Stimulated activated CD8-positive, alpha-beta memory T cell treated with anti-CD3 and anti-CD28 coated beads, Interleukin-12 subunit alpha, Interleukin-12 subunit beta, amount 100 ng/mL, for 4 hours (primary cell): ENCODE measurements at places on chromosomes 6 and 20.

GRCh38 chr6:132194529-132194928 lies 206.7 kb downstream of the MOXD1 start:
- no peak for DNase-seq

DNA sequence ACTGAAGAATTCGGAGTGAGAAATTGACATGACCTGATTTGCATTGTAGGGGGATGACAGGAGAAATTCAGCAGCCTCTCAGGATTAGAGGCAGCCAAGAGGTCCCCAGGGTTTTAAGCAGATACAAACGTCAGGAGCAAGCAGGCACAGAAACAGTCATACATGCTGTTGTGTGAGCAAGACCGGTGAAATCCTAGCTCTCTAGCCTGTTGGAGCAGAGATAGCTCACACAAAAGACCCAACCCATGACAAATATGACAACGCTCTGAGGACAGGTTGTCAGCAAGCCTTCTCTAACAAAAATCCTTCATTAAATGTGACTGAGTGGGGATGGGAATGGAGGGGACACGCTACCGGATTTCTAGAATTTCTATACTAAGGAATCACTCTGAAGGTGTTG lies 23.0 kb upstream of the AKAP12 start:
- no peak for DNase-seq

- DNase-seq: no peak
These were observed 5.5 kb upstream of the MAS1L start for GRCh38 chr6:29493261-29493660.

- DNase-seq: no peak
These were observed 71.6 kb downstream of the SH3BGRL2 start for GRCh38 chr6:79702691-79703090.

- DNase-seq: no peak
These were observed 58.2 kb upstream of the QKI start for GRCh38 chr6:163356324-163356723.

DNA sequence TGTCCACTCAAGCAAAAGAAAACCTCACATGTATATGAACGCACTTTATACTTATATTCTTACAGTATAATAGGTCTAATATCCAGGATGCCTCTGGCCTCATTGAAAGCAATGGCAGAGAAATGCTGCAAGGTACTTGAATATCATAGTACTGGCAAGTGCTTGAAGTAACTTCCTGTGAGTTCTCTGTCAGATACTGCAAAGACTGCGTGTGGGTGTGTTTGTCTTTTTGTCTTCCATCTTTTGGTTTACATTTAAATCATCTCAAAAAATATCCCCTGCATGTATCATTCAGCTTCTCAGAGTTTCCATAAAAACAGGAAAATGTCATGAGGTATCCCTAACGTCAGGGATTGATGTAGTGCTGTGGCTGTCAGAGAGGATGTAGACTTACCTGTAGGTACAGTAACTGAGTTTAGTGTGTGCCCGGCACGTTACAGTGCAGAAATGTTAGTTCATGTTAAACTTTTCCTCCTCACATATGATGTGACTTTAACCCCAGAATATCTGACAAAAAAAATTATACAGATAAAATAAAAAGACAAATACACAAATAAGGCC lies 184.3 kb downstream of the DST start:
- DNase-seq: no peak

GRCh38 chr6:20892365-20892764 lies 358.1 kb downstream of the CDKAL1 start:
- DNase-seq: no peak

DNA sequence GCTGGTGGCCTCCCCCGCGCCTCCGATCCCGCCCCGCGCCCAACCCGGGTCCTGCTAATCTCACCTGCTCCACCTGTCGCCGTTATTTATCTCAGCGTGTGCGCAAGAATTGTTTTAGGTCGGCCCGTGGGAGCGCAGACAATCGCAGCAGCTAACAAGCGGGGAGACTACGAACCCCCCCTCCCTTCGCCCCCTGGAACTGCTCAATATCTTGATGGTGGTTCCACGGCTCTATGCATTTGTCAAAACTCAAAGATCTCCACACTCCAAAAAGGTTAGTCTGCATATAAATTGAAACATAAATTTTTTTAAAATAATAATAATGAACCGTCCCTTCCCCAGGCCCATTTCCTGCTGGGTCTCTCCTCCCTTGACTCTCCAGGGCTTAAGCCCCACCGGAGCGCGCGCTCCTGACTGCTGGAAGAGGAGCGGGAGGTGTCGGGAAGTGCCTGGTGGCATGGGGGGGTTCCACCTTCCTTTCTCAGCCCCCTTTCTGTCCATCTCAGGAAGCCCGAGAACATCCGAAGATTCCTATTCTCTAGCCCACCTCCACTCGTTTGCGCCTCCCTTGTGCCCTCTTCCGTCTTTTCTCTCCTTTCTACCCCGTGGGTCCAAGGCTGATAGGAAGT lies 1.6 kb upstream of the MDGA1 start:
- DNase-seq: no peak

GRCh38 chr20:17610566-17611289 lies 40.9 kb downstream of the DSTN start:
- DNase-seq: no peak

GRCh38 chr20:63576311-63576710 lies 2.3 kb upstream of the HELZ2 start:
- no peak for DNase-seq

DNA sequence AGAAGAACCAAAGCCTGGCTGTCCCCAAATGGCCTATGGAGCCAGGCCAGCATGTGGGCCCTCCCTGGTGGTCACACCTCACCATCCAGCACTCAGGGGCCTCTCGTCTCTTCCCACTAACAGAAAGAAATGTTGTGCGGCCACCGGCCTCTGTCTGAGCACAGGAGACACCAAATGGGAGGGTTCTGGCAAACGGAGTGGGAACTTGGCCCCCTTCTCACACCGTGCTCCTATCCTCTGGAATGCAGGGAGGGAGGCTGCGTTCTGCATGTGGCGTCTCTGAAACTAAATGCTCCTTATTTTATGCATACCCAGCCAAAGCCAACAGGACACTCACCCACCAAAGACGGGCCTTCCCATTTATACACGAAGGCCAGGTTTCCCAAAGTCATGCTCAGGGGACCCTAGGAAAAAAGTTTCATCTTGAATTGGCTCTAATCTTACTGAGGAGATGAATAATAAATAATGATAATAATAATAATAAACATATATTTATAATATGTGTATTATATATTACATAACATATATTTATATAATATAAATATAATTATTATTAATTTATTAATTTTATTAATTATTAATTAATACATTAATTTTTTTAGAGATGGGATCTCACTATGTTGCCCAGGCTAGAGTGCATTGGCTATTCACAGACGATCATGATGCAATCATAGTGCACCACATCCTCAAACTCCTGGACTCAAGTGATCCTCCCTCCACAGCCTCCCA lies 102.4 kb downstream of the FOXF2 start:
- no peak for DNase-seq

GRCh38 chr20:62356589-62357186 lies 10.4 kb downstream of the LAMA5 start:
- no peak for DNase-seq

- DNase-seq: no peak
These were observed 135.2 kb downstream of the EYA2 start for GRCh38 chr20:47029845-47030244.

- DNase-seq: no peak
These were observed 24.7 kb downstream of the ZSCAN31 start for GRCh38 chr6:28311139-28311823.

DNA sequence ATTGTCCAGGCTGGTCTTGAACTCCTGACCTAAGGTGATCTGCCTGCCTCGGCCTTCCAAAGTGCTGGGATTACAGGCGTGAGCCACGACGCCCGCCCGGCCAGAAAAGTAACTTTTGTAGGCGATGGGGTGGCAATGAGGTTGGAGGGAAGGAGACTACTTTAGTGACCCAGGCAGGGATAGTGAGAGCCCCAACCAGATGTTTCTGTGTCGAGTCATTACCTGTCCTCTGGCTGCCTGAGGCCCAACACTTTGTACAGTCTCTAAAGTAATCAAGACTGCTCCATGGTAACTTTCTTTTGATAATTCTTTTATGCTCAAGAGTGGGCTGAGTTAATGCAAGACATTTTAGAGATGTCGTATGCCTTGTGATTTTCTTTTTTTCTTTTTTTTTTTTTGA lies 6.8 kb downstream of the SASH1 start:
- DNase-seq: no peak
